ENCODE measurements at places on chromosomes 5 and 9.

- no peak for DNase-seq
Observed at GRCh38 chr5:159459951-159460538, 129.8 kb upstream of the IL12B start.

DNA sequence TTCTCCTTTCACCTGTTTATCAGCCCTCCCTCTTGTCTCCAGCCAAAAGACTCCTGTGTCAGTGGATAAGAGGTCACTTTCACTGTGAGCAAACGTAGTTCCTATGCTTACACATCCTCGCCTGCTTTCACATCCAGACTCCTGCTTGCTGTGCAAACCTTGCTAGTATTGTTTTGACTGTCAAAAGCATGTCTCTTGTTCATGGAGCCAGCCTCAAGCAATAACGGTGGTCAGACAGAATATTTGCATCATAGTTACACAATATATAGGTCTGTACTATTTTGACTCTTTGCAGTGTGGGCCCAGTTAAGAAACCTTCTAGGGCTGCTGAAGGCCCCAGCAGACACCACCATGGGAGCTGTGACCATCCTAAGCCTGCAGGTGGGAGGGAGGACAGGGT lies 420.0 kb downstream of the SEMA5A start:
- no peak for DNase-seq

GRCh38 chr9:136268735-136269134 lies 23.1 kb upstream of the QSOX2 start:
- DNase-seq: no peak

DNA sequence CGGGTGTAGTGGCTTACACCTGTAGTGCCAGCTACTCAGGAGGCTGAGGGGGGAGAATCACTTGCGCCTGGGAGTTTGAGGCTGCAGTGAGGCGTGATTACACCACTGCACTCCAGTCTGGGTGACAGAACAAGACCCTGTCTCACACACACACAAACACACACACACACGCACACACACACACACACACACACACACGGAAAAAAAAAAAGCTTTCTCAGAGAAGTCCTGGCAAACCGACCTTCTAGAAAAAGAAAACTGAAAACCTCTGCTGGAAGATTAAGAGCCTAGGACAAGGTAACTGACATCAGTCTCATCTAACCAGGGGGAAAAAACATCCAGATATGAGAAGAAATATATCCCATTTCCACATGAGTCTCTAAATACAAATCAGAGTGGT lies 140.3 kb upstream of the RETREG1 start:
- no peak for DNase-seq

DNA sequence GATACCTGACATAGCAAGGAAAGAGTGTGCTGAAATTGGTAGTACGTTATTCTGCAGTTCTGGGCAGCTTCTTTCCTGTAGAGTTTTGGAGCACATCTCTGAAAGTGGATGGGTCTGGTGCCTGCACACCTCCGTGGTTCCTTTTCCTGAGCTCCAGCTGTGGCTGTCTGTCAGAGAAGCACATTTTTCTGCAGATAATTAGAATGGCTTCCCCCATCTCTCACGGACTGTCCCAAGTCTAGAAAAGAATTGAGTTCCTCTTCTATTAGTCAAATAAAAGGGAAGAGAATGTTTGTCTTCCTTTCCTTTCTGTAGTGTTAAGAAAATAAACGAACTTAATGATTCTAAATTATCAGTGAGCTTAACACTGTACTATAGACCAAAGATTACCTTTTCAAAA lies 55.7 kb downstream of the VCAN start:
- no peak for DNase-seq

All from activated CD8-positive, alpha-beta memory T cell treated with anti-CD3 and anti-CD28 coated beads, Interleukin-2, amount 50 U/mL, for 48 hours (primary cell).